ENCODE measurements at places on chromosomes 11 and 22. TPM values are rescaled to one million over a fixed set of nuclear protein-coding genes. Genes with fewer than 3 reads are reported as not detected.

MS4A4A gene
- 8.4 TPM for total RNA-seq

DNA sequence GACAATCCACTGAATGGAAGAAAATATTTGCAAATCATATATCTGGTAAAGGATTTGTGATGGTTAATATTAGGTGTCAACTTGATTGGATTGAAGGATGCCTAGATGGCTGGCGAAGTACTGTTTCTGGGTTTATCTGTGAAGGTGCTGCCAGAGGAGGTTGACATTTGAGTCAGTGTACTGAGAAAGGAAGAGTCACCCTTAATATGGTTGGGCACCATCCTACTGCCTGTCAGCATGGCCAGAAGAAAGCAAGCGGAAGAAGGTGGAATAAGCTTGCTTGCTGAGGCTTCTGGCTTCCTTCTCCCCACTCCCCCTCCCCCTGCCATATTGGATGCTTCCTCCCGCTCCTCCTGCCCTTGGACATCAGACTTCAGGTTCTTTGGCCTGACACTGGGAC is 101.9 kb downstream of the GAB2 start:
- no peak for DNase-seq

DNA sequence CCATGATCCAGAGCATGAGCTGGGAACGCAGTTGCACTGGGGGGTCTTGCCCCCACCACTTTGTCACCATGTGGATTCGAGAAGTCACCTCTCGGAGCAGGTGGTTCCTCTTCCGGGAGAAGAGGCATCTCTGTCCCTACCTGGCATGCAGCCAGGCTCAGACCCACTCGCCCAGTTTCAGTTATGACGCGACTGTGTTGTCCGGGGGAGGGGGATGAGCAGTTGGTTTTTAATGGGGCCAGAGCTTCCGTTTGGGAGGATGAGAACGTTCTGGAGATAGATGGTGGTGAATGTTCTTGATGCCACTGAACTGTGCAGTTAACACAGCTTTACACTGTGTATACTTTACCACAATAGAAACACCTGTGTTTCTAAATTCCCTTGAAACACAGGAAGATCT is 41.5 kb downstream of the DHCR7 start:
- no peak for DNase-seq

DNA sequence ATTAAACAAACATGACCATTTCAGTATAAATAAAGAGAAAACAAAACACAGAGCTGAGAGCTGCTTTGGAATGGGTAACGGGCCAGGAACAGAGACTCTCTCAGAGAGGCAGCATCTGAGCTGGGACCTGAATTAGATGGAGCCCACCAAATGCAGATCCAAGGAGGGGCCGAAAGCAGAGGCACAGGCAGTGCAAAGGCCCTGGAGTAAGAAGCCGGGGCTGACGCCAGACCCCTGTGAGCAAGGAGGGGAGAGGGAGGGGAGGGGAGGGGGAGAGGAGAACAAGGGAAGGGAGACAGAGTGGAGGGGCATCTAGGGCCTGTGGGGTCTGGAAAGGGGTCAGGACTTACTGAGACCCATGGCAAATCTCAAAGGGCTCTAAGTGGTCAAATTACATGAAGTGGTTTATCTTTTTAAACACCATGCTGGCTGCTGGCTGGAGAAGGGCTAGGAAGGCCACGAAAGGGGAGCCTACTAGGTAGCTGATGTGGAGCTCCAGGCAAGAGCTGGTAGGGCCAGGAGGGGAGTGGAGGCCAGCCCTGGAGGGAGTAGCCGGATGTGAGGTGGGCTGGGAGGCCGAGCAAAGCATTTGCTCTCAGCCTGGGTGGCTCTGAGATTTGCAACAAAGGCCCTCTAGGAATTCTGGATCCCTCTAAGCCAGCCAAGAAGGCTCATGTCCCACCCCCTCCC is 3.2 kb downstream of the OSBPL5 start:
- no peak for DNase-seq

DNA sequence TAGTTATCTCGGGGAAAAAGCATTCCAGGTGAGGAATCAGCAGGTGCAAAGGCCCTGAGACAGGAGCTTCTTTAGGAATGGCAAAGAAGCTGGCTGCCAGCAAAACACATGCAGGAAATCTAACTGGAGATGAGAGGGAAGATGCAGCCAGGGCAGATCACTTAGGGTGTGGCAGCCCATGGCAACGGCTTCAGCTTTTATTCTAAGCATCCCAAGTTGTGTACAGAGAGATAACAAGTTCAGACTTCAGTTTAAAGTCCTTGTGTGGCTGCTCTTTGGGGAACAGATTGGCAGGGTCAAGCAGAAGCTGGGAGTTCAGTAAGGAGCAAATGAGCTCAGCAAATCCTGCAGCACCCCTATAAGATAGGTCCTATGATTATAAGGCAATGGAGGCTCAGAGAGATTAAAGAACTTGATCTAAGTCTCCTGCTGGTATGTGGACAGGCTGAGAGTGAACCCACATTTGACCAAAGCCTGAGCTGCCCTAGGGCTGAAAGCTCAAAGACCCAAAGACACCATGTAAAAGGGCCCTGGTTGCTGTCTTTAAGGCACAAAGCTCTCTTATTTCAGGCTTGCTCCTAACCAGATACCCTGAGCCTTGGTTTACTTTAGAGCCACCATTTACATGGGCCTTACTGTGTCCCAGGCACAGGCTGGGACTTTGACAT is 466.8 kb downstream of the SOX6 start:
- no peak for DNase-seq

DNA sequence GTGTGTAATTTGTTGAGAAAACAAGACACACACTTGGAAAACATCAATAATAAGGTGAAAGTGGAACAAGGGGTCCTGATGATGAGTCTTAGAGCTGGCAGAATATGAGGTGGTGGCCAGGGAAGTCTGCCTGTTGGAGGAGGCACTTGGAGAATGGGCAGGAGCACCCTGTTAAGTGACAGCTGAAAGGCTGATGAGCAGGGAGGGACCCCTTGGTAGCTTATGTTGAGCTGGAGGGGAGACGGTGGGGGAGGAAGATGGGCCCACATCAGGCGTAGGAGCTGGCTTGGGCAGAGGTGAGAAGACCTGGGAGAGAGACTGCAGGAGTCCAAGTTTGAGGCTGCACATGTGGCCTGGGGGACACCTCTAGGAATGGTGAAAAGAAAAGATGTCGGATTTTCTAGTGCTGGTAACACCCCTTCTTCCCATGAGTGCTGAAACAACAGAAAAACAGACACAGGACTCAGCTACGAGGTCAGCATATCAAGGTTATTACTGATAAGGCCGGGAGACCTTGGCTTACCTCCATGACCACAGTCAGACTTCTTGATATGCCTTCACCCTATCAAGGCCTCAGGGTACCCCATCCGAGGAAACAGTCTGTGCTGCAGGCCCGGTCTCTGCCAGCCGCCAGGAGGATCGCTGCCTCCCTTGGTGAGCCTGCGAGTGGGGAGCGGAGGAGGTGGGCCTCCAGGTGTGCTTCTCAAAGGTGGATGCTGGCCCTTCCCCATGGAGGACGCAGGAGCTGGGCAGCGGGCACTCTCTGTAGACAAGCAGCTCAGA is 14.3 kb upstream of the C11orf96 start:
- DNase-seq: no peak

DNA sequence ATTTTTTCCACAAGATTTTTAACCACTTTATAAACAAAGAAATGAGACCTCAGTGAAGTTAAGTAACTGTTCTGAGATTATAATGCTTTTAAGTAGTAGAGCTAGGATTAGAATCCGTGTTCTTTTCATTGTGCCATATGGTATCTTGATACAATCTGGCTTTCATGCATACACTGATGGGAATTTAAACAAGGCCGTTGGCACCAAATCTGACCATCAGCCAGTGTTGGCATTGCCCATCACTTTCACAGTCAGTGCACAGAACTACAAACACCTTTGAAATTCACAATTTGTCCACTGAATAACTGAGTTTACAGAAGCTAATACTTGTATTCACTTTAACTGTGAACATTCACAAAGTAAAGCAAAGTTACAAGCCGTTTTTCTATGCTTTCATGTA is 1228.0 kb downstream of the TBC1D22A start:
- no peak for DNase-seq

Measured in ureter (tissue), 1 donor.